EH (cell line): ENCODE measurements at places on chromosomes 5 and 9.

- peak; percentile 88 for DNase-seq
Observed at GRCh38 chr9:99184475-99185347, 37.0 kb downstream of the ALG2 start.

DNA sequence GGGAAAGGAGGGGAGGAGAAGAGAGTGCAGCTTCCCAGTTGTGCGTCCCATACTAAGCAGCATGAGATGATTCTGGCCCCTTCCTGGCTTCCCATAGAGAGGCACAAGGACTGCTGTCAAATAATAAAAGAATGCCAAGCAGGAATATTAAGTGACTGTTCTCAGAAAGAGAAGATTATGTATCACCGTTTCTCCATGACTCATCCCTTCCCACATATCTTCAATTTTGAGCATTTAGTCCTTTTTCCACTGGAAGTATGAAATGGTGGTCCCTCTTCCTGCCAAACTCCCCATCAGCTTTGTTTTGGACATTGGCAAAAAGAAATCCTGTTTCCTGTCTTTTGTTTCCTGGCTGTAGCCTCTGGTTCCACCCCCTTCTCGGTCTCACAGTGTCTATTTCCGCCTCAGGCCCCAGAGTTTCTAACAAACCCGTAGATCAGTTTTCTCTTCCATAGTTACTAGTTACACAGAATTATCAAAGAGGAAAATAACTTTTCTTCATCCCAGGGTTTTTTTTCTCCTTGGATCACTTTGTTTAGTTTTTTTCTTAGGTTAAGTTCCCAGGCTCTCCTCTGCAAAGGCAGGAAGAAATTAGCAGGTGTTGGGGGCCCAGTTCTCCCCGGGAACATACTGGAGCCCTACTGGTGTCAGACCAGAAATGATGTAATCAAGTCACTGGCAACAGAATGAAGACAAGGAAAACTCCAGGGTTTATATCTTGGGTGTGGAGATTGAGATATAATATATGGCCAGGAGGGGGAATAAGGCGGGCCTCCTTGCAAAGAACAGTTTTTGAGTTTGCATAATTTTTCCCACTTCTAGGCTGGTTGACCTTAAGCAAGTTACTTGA lies 26.4 kb upstream of the ARHGAP26 start:
- peak; percentile 59 for DNase-seq

DNA sequence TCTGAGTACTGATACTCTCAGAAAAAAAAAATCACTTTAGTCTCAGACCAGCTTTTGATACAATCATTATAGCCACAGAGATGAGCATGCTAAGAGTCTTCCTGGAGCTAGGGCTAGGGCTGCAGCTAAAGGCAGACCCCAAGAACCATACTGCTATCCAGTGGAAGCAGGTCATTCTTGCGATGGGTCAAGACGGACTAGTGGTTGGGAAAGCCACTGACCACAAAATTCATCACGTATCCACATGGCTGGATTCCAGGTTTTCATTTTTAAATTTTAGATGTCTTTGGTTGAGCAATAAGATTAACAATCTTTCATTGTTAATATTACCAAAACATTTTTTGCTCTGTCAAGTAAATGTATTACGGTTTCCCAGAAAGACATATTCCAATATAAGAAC lies 598.1 kb downstream of the DNAH5 start:
- DNase-seq, result no peak

DNA sequence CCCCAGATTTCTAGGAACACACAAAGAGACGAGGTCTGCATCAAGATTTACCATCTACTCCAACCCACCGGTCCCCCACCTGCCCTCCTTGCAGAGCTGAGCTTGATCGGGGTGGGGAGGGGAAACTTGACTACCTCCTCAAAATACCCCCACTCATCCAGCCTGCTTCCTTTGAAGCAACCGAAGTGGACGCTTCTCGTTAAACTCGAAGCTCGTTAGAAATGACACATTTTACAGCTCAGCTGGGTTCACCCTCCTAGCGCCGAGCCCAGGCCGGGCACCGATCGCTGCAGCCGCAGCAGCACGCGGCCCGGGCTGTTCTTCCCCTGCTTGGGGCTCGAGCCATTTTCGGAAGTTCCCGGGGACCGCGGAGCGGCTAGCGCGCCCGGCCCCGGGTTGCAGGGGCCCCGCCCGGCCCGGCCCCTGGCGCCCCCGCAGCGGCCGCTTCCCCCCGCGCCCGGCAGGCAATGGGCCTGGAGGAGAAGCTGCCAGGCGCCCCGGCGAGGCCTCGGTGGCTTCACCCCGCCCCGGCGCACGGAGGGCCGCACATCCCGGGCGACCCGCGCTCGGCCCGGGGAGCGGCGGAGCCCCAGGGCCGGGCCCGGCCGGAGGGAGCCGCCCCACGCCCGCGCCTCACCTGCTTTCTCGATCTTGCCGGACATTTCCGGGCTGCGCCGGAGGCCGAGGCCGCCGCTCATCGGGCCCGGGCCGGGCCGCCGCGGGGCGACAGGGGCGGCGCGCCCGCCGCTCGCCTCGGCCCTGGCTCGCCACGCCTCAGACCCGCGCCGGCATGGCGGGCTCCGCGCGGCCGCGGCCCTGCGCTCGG lies 530 bp downstream of the RAPGEF1 start:
- DNase-seq, result peak; percentile 45

DNA sequence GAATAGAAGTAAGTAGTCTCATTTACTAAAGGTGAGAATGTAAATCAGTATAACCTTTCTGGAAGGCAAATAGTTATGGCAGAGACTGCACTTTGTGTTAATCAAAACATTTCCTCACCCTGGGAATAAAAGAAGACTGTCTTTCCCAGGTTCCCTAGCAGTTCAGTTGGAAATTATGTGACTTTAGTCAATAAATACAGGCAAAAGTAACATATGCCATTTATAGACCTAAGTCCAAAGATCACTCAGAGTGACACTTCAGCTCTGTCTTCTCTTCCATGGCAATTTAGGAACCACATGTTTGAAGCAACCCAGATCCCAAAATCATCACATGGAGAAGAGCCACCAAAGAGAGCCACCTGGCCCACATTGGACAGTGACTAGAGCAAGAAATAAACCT lies 160.7 kb upstream of the SV2C start:
- DNase-seq, result no peak

- no peak for DNase-seq
Observed at GRCh38 chr9:4105183-4105582, 194.7 kb downstream of the GLIS3 start.

GRCh38 chr9:87498046-87498810 lies 561 bp downstream of the DAPK1 start:
- peak; percentile 27 for DNase-seq
